Mucosa of gallbladder (tissue), 1 donor: ENCODE measurements at places on chromosomes 7 and 10. TPM values are rescaled to one million over a fixed set of nuclear protein-coding genes. Genes with fewer than 3 reads are reported as not detected.

DNA sequence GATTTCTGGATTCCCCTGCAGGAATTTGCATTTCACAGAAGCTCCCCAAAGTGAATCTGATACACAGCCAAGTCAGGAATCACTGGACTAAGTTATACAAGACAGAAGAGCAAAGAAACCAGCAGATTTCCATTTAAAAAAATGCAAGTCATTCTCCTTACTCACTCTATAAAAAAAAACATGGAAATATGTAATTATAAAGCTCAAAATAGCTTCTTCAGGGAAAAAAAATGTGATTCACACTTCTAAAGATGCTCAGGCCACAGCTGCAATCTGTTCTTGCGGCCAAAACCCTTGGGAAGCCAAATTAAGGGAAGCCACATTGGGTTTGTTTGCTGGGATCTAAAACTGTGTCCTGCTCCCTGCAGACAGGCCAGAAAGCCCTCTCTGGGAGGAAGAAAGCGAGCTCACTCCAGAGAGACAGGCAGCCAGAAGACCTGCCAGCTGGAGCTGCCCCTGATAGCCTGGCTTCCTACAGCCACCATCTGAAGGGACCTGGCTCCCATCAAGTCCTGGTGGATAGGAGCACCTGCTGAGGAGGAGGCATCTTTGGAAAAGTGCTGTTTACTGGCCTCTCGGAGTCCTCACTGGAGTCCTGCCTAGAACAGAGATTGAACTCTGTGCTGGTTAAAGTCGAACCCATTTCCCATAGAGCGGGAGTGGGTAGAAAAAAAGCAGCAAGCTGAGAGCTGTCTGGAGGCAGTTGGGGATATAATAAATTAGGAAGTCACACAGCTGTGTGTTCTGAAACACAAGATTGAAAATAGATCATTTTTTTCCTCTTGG lies 359.2 kb upstream of the AOAH start:
- no peak for DNase-seq

TACC2 gene
- 92.5 TPM for total RNA-seq

- DNase-seq: no peak
These were observed 48.5 kb downstream of the LRRC18 start for GRCh38 chr10:48890888-48891850.

- DNase-seq: no peak
These were observed 143.5 kb downstream of the ZMYND11 start for GRCh38 chr10:278707-279106.
